Activated CD4-positive, alpha-beta T cell treated with anti-CD3 and anti-CD28 coated beads for 48 hours (primary cell): ENCODE measurements at places on chromosomes 1 and 21.
A peak's percentile ranks its signal among the peaks of the same experiment; 100 is the strongest.

- DNase-seq, result no peak
Measured at GRCh38 chr1:21553116-21553926, 44.1 kb downstream of the ALPL start.

- DNase-seq, result no peak
Measured at GRCh38 chr1:201069636-201070035, 42.6 kb downstream of the CACNA1S start.

DNA sequence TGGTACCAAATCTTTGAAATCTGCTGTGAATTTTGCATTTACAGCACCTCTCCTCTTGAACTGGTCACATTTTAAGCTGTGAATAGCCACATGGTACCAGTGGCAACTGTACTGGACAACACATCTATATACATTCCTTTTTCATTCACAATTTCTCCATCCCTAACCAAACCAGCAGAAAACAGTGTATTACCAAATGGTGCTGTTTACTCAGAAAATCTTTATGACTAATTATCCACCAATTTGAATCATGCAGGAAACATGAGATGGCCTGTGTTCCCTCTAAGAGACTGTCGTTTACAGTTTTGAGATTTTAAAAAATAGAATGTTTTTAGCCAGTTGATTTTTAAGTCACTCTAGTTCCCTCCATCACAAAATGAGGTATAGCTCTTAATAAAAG lies 17.6 kb upstream of the CCT8 start:
- no peak for DNase-seq

- no peak for DNase-seq
Measured at GRCh38 chr1:56585985-56586384, 6.6 kb upstream of the PLPP3 start.

GRCh38 chr21:21722731-21723130 lies 724.5 kb downstream of the NCAM2 start:
- no peak for DNase-seq

DNA sequence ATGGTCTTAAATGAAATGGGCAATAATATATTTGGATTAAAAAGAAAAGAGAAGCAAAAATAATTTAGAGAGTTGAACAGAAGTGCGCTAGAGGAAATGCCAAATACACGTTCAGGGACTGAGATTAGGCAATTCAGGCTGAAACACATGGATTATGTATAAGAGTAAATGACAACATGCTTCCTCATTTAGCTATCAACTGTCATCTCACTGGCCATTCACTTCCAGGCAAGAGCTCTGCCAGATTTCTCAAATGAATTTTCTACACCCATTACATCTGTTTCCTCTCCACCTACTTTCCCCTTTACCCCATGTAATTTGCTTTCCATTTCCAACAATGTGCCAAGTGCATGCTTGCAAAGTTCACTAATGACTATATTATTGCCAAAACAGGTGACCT lies 582.4 kb downstream of the LTN1 start:
- no peak for DNase-seq

GRCh38 chr1:111570781-111571181 lies 48.8 kb upstream of the RAP1A start:
- DNase-seq, result peak; percentile 57

- no peak for DNase-seq
Measured at GRCh38 chr1:89277725-89278124, 5.1 kb upstream of the GBP5 start.

DNA sequence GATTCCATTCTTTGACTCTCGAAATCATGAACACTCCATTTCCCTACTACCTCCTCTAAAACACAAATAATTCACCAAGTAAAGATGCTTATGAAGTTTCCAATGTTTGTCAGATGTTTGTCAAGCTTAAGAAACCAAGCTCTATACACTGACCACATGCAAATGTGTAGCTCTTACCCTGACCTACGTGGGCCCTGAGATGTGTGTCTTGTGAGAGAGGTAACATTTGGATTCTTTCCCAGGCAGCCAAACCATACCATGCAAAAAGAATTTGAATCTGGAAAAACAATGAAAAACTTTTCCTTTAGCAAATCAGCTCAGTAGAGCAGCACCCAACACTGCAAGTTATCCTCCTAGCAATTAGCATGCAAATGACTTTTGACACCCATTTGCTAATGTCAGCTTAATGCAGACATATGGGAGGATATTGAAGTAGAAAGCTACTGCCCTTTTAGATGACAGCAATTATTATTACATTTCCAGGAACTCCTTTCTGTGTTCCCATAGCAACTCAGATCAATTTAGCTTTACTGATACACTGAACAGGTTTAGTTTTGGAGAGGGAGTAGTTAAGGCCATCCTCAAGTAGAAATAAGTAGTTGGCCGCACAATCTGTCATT lies 83.2 kb upstream of the RGS4 start:
- no peak for DNase-seq

GRCh38 chr1:160083968-160084770 lies 2.8 kb downstream of the KCNJ9 start:
- DNase-seq, result peak; percentile 82

- DNase-seq, result no peak
Measured at GRCh38 chr1:154520333-154520732, 18.1 kb upstream of the SHE start.

GRCh38 chr1:60427194-60427593 lies 353.6 kb upstream of the C1orf87 start:
- no peak for DNase-seq

- DNase-seq, result no peak
Measured at GRCh38 chr1:212244441-212244840, 40.8 kb upstream of the PPP2R5A start.

- no peak for DNase-seq
Measured at GRCh38 chr1:179881642-179882252, 338 bp upstream of the TOR1AIP1 start.

DNA sequence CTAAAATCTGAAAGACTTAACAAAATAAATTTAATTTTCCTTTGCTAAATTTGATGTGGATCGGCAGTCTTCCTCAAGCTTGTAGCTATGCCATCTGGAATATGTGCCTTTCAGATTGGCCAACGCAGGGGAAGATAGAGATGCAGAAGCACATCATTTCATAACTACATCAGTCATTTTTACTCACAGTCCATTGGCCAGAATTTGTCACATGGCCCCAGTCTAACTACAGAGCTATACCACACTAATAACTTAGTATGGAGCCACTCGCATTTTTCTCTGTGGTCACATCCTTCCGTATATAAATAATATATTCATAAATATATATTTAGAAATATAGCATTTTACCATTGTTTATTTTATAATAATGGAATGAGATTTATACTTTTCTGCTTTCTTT lies 59.0 kb upstream of the PRRX1 start:
- no peak for DNase-seq

DNA sequence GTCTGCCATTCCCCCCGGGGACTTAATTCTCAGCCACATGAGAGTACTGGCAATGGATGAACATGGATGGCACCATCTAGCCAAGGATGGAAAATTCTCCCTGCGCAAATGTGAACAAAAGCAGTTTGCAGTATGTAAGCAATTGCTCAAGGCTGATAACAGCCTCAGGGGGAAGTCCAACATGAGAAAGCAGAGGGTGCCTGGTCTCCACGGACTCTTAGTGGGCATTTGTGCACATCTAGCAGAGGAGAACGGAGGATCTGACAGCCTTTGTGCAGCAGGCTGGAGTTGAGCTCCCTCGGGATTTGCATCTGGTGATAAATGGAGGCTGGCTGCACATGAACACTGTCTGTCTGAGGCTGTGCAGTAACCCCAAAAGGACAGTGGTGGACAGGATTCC lies 13.9 kb upstream of the OLIG1 start:
- DNase-seq, result no peak

- DNase-seq, result no peak
Measured at GRCh38 chr1:67755160-67755559, 70.2 kb downstream of the GADD45A start.

DNA sequence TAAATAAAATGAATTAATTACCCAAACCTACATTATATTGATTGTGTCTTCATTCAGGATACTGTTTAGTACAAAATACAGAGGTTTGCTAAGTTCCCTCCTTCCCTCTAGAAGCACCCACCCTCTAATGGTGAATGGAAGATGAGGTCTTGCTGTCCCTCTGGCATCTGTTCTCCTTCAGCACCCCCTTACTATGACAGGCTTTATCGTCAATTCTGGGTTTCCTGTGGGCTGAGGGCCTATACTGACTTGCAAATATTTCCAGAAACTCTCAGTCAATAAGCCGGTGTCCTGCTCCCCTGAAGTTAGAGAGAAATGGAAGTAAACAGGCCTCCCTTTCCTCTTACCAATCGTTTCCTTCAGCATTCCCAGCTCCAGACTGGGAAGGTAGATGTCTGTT lies 13.2 kb downstream of the LAX1 start:
- no peak for DNase-seq

DNA sequence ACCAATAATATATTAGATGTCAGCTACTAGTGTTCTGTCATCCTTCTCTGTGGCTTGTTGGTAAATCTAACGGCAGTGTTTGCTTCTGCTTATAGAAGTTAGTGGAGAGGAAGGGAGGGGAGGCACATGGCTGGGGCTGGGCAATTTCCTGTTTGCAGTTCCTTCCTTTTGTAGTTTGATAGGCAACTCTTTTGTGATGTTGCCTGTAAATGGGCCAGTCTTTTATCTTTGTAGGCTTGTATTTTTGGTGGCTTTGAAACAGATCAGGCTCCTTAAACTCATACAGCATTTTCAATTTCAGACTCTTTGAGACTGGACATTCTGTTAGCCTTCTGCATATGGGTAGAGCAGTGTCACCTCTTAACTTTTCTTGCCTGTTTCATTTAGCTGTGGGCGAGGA lies 48.1 kb downstream of the CDC14A start:
- peak; percentile 49 for DNase-seq

DNA sequence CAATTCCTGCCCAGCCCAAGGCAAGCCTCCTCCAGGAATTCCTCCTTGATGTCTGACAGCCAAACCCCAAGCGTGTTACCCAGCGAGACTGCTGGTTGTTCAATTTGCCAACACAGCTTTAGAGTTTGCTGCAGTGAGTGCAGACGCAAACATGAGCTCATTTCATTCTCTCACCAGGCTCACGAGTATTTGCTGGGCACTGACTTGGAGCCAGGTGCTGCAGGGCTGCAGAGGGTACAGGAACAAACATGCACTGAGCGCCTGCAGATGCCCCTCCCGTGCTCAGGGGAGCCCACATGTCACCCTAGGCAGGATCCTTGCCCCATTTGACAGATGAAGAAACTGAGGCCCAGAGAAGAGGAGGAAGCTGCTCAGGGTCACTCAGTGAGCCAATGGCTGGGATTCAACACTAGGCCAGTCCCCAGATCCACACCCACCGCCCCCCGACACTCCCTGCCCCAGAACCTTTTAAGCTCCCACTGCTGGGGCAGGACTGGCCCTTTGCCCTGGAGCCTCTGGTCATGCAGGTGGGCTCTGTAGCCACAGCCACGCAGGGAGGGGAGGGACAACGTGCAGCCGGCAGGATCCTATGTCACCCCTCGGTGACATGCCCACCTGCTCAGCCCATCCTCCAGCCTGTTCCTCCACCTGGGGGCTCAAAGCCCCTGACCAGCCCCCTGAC lies 363.7 kb downstream of the MATN1 start:
- no peak for DNase-seq

- no peak for DNase-seq
Measured at GRCh38 chr1:75053207-75053606, 81.0 kb upstream of the LHX8 start.

- DNase-seq, result no peak
Measured at GRCh38 chr1:55092475-55092874, 53.1 kb downstream of the PCSK9 start.

- DNase-seq, result peak; percentile 50
Measured at GRCh38 chr1:116986421-116987255, 14.9 kb upstream of the CD101 start.

- DNase-seq, result no peak
Measured at GRCh38 chr1:169361281-169361680, 6.3 kb downstream of the NME7 start.

DNA sequence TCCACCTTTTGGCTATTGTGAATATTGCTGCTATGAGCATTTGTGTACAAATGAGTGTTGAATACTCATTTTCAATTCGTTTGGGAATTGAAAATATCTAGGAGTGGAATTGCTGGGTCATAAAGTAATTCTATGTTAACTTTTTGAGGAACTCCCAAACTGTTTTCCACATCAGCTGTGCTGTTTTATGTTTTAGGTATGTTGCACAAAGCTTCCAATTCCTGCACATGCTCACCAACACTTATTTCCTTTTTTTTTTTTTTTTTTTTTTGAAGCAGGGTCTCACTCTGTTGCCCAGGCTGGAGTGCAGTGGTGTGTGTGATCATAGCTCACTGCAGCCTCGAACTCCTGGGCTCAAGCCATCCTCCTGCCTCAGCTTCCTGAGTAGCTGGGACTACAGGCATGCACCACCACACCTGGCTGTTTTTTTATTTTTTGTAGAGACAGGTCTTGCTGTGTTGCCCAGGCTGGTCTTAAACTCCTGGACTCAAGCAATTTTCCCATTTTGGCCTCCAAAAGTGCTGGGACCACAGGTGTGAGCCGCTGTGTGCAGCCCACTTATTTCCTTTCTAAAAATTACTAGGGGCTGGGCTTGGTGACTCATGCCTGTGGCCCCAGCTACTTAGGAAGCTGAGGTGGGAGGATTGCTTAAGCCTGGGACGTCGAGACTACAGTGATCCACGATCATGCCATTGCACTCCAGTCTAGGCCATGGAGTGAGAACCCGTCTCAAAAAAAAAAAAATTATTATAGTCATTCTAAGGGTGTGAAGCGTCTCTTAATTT lies 33.4 kb downstream of the TMCC2 start:
- DNase-seq, result no peak

DNA sequence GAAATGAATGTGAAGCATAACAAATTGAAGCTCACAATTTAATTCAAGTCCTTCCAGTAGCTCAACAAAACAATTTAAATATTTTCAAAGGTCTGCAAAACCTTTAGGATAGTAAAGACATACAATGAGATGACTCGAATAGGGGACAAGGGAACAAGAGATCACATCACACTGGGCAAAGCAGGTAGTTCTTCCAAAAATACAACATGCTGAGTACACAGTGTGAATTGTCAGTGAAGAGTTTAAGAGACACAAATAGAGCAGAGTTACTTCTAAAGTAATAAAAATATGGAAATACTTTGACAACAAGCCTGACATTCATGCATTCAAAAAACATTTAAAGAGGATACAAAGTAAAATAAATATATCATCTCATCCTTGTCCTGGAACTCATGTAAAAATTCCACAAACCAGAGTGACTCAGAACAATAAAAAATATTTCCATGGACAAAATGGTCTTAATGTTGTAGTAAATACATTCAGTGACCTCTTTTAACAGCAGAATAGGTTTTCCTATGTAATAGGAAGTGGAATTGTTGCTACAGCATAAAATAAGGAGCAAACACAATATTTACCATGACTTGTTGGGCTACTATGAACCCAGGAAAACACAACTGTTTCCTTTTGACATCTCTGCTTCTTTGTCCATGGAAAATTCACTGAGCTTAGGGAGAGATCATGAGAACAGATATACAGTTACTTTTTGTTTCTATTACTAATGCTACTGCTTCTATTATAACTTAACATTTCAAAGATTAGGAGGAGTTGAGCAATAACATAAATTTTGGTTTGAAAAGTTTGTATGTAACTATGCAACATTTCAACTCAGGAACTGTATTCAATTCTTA lies 83.7 kb upstream of the BCL10 start:
- DNase-seq, result no peak

DNA sequence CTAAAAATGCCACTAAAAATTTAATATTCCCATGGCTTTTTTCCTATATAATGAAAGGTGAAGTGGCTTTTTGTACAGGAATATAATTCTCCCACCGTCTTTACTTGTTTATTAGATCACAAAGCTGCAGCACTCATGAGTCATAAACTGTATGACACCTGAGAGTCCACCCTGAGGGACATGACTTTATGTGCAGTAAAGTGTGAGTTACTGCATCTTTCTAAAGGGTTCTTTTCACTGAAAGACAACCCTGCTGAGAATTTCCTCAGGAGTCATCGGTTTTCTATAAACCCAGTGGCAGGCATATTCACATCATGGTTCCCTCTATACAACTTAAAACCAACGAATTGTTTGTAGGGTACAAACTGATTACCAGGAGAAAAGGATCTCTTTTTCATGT lies 77.4 kb downstream of the APP start:
- DNase-seq, result no peak
